Stimulated activated effector memory CD8-positive, alpha-beta T cell treated with anti-CD3 and anti-CD28 coated beads, Interleukin-12 subunit alpha, Interleukin-12 subunit beta, amount 100 ng/mL, for 72 hours (primary cell): ENCODE measurements at places on chromosomes 6 and 20.

- no peak for DNase-seq
These were observed 853 bp downstream of the SLC22A3 start for GRCh38 chr6:160349020-160349441.

DNA sequence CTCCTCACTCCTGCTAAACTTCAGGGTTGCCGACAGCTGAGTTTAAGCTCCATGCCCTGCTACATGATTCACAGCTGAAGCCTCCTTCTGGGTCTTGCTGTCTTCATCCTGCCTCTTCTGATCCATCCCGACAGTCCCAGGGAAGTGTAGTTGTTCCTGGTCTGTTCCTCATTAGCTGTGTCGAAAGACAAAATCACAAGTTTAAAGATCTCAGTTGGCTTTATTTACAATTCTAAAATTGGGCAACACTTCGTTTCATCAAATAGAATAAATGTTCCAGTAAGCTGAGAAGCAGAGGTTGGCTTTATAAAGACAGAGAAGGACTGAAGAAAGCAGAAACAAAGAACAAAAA is 4.1 kb upstream of the SLC2A10 start:
- DNase-seq: no peak

DNA sequence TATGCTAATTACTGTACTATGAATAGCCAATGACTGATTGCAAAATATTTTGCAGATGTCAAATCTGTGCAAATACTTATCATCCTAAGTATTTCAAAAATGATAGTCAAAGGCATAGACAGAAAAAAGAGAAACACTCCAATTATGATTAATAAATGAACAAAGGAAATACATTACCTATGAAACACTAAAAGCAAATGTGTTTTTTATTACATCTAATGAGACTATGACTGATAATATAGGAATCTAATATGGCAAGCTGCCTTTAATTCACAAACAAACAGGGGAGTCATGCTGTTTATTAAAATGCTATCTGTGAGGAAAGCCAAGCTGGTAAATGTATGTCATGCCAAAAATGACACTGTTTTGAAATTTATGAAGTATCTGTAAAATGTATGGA is 713.2 kb upstream of the NRSN1 start:
- no peak for DNase-seq

DNA sequence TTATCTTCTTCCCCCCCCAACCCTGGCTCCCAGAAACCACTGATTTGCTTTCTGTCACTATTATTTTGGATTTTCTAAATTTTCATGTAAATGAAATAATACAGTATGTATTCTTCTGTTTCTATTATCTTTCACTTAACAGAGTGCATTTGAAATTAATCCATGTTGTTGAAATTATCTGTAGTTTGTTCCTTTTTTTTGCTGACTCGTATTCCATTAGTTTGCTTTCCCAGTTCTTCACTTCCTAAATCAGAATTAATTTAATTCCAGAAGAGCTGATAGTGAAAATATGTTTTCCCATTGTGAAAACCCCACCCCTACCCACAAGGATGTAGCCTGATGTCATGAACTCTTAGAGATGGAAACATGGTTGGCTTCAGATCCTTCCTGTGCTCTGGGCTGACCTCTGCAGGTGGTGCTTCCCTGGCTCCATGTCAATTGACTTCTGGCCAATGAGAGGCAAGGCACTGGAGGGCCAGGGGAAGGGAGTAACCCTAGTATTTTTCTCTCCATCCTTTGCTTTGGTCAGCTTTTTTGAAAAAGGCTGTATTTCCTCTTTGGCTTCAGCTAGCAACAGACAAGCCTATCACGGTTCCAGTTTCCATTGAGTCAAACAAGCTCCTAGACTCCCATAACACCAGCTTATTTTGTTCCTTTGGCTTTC is 244.4 kb upstream of the HSF2 start:
- DNase-seq: no peak

DNA sequence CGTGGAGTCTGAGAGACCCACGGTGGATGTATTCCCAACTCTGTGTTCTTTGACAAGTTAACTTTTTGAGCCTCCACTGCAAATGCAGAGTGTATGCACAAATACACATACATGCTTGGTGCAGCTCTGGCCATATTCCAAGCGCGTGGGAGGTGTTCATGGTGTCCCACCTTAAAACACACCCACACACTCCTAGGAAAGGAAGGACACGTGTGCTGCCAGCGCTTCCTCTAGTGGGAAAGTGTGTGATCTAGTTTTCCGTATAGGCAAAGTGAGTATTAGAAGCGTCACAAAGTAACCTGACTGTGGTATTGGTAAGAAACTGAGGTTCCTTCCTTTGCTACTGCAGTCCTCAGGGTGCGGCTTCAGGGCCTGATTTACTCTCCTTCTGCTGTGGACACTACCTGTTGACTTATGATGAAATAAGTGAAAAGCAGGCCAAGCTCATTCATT is 36.0 kb upstream of the MPC1 start:
- no peak for DNase-seq

DNA sequence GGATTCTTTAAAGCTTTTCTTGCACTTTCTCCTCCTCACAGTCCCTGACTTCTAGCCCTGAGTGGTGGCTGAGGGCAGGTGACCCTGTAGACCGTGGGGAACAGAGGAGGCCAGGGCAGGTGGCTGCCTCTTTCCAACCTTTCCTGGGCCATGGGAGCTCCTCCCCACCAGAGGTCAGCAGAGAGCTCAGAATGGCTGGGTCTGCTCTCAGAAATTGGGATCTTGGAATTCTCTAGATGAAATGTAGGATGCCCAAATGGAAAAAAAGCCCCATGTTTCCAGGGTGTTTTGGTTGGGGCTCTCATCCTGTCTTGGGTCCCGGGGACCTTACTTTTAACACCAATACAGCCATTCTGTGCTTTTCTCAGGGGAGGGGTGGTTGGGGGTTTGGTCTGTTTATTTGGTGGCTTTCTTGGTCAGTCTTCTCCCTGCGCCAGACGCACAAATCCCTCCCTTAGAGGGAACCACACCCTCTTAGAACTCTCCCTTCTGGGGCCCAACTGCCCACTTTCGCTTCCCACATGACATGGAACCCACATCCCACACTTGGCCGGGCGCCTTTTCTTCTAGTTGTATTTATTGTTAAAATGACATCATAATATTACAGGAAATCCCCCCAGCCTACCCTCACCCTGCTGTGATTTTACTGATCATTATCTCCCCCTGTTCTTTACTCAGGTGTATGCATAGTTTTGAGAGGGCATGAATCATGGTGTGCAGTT is 17.9 kb downstream of the GNAS start:
- no peak for DNase-seq

- DNase-seq: no peak
These were observed 63.1 kb upstream of the PHACTR1 start for GRCh38 chr6:12653486-12653885.
